ENCODE measurements at places on chromosomes 3 and 15.

DNA sequence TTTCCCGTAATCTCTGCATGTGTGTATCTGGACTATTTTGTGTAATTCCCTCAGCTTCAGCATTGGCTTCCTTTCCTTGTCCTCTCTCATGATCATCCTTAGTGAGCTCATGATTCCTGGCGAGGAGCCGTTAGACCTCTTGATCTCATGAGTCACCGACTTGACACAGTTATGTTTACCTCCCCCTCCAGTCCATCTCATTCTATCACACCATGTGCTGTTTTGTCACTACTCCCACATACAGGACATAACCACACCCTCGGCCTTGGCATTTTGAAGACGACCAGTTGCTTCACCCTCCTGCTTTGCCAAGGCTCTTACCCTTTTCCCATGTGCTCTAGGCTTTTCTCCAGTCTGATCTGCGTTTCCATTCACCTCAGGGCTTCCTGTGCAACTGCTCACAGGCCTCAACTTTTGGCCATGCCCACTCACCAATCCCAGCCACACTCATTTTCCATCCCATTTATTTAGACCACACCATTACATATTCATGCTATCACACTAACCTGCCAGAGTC is 41.5 kb downstream of the CP start:
- no peak overlapping the region for H3K27ac ChIP-seq
- H3K4me1 ChIP-seq = peaks cover 5% of the 10 kb centered on the region
- no peaks in the 10 kb centered on the region for H3K27me3 ChIP-seq
- DNase-seq = no peak

GRCh38 chr3:177596248-177596815 is 399.1 kb upstream of the TBL1XR1 start:
- H3K36me3 ChIP-seq = no peaks in the 10 kb centered on the region
- H3K27ac ChIP-seq = no peak overlapping the region
- DNase-seq = no peak
- H3K4me3 ChIP-seq = no peak overlapping the region

DNA sequence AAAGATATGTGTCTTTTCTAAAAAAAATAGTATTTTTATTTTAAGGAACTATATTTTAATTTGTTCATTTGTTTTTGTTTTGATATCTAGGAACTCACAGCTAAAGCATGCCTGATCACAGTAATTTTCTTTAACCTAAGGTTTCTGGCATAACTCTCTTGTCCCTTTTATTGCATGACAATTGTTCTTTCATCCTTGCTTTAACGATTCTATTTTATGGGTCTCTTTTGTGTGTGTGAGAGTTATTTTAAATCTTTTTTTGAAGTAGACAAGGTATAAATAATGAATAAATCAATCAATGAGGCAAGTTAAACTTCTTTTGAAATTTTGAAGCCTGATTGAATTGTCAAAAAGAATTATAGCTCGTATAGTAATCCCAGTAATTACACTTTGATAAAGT is 747.8 kb upstream of the GOLIM4 start:
- H3K4me1 ChIP-seq = peaks cover 2% of the 10 kb centered on the region
- DNase-seq = no peak
- H3K27ac ChIP-seq = no peak overlapping the region
- H3K36me3 ChIP-seq = no peaks in the 10 kb centered on the region
- H3K27me3 ChIP-seq = no peaks in the 10 kb centered on the region

GRCh38 chr3:168312984-168313383 is 217.3 kb upstream of the GOLIM4 start:
- no peaks in the 10 kb centered on the region for H3K27me3 ChIP-seq
- no peak overlapping the region for H3K27ac ChIP-seq
- DNase-seq = no peak
- H3K4me3 ChIP-seq = no peak overlapping the region
- H3K4me1 ChIP-seq = no peaks in the 10 kb centered on the region

DNA sequence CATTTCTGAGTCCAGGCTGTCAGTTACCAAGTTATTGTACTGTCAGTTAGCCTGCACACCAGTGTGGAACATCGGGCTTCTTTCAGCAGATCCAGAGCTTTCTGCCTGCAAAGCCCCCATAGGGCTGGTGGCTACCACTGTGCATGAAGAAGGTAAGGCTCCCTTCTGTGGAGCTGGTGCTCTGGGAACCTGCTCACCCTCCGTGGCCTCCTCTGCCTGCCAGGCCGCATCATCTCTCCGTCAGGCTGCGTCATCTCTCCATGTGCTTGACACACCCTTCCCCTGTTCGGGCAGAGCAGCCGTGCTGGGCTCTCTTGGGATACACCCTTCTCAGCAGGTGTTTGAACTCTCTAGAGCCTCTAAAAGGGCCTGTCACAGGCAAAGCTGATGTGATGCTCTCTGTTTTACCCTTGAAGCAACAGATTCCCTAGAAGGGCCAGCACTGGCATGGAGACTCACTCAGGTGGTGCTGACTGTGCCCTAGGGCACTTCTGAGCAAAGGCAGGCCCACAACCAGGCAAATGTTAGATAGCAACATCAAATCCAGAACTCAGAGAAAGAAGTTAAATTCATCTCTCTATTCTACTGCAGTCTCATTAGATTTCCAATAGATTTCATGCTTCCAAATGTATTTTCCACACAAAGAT is 261.1 kb downstream of the EPHB1 start:
- DNase-seq = no peak
- H3K27ac ChIP-seq = no peak overlapping the region
- no peaks in the 10 kb centered on the region for H3K27me3 ChIP-seq
- no peaks in the 10 kb centered on the region for H3K36me3 ChIP-seq
- H3K4me3 ChIP-seq = no peak overlapping the region

GRCh38 chr3:136835089-136835812 is 16.3 kb downstream of the SLC35G2 start:
- H3K36me3 ChIP-seq = no peaks in the 10 kb centered on the region
- no peak overlapping the region for H3K4me3 ChIP-seq
- H3K27ac ChIP-seq = no peak overlapping the region
- 0 out of 2 replicates have a peak, but pooled peaks cover 5% of the 10 kb centered on the region for H3K4me1 ChIP-seq
- no peak for DNase-seq

DNA sequence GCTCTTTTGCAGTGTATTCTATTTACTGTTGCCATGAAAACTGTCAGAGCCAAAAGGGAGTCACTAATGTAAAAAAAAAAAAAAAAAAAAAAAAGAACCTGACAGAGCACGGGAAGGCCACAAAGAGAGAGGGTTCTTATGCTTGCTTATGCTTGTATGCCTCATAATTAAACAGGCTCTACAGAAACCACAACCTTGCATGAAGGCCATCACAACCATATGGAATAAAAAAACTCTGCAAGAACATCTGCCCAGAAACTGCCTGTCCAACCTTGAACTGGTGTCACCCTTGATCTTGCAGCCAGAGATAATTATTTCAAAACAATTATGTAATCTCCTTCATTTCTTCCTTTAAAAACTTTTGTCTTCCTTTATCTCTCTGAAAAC is 50.1 kb downstream of the CFAP20DC start:
- H3K27me3 ChIP-seq = no peaks in the 10 kb centered on the region
- no peaks in the 10 kb centered on the region for H3K36me3 ChIP-seq
- DNase-seq = no peak
- H3K27ac ChIP-seq = no peak overlapping the region

DNA sequence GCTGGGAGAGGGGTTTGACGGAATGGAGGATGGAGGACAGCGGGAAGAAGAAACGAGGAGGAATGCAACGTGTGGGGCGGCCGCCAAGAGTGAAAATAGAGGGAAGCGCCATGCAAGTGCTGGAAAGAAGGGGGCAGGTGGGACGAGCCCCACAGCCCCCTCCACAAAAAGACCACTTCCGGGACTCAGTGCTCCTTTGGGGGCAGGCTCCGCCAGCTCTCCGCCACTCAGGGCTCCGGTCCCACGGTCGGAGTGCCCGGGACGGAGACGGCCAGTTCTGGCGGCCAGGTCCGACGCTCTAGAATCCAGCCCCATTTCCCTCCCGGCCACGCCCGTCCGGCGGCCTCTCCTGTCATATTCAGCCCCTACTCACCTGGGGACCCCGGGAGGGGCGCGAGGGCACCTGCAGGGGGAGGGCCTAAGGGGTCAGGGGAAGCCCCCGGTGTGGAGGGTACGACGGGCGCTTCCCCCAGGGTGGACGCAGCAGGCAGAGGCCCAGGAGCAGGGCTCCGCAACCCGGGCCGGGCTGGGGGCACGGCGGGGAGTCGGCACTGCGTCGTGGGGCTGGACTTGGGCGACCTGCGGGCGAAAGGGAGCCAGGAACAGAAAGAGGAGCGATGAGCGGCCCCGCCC is 25.5 kb upstream of the CSPG4 start:
- H3K4me1 ChIP-seq = no peaks in the 10 kb centered on the region
- H3K27ac ChIP-seq = no peak overlapping the region
- peak overlapping the region; percentile 73 for H3K4me3 ChIP-seq
- DNase-seq = no peak

GRCh38 chr3:129890125-129890524 is 3.4 kb downstream of the TMCC1 start:
- peak overlapping the region; percentile 97 for H3K4me3 ChIP-seq
- H3K27ac ChIP-seq = peak overlapping the region; percentile 96
- DNase-seq = peak; percentile 89
- H3K4me1 ChIP-seq = peaks cover 34% of the 10 kb centered on the region
- H3K36me3 ChIP-seq = no peaks in the 10 kb centered on the region
- H3K27me3 ChIP-seq = no peaks in the 10 kb centered on the region

DNA sequence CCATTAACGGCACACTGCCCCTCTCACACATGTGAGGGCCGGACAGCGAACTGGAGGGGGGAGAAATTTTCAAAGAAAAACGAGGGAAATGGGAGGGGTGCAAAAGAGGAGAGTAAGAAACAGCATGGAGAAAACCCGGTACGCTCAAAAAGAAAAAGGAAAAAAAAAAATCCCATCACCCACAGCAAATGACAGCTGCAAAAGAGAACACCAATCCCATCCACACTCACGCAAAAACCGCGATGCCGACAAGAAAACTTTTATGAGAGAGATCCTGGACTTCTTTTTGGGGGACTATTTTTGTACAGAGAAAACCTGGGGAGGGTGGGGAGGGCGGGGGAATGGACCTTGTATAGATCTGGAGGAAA is 1.5 kb downstream of the SOX2 start:
- H3K36me3 ChIP-seq = no peaks in the 10 kb centered on the region
- H3K4me3 ChIP-seq = peak overlapping the region; percentile 89
- peak overlapping the region; percentile 64 for H3K27ac ChIP-seq
- no peaks in the 10 kb centered on the region for H3K27me3 ChIP-seq

GRCh38 chr15:39084674-39085530 is 496.0 kb upstream of the THBS1 start:
- H3K4me1 ChIP-seq = no peaks in the 10 kb centered on the region
- no peak for DNase-seq
- H3K36me3 ChIP-seq = no peaks in the 10 kb centered on the region

DNA sequence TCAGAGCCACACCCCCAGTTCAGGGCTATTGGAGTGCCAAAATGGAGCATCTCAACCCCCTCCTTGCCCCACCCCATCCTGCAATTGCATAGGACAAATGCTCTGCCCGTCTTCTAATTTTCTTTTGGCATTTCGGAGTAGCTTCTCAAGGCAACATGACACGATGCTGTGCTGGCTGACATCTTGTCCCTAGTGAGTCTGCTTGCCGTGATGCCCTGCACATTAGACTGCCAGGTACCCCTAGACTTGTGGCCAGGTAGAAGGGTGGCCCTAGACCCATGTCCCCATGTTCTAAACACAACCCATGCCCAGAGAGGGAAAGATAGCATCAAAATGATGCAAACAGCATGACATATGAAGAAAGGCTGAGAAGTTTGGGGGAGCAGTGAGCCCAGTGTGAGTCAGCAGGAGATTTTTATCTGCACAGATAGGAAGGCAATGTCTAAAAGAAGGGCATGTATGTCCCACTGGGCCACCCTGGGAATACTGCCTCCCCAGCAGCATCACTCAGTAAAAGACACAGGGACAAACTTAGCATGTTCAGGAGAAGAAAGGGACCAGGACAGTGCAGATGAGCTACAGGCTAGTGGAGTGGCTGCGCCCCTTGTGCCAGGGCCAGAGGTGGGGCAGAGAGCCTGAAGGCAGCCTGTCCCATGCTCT is 36.8 kb downstream of the CA12 start:
- H3K27me3 ChIP-seq = no peaks in the 10 kb centered on the region
- H3K4me1 ChIP-seq = peaks cover 14% of the 10 kb centered on the region
- H3K36me3 ChIP-seq = no peaks in the 10 kb centered on the region
- H3K4me3 ChIP-seq = no peak overlapping the region
- no peak for DNase-seq

- no peaks in the 10 kb centered on the region for H3K27me3 ChIP-seq
- no peaks in the 10 kb centered on the region for H3K36me3 ChIP-seq
- H3K4me1 ChIP-seq = no peaks in the 10 kb centered on the region
- H3K27ac ChIP-seq = no peak overlapping the region
Measured at GRCh38 chr15:47496343-47497185, 220.7 kb upstream of the SEMA6D start.

GRCh38 chr3:63132461-63133250 is 145.5 kb upstream of the SYNPR start:
- no peaks in the 10 kb centered on the region for H3K4me1 ChIP-seq
- DNase-seq = no peak
- H3K27ac ChIP-seq = no peak overlapping the region
- no peaks in the 10 kb centered on the region for H3K36me3 ChIP-seq
- no peaks in the 10 kb centered on the region for H3K27me3 ChIP-seq

- no peak overlapping the region for H3K27ac ChIP-seq
- no peak overlapping the region for H3K4me3 ChIP-seq
- peak; percentile 65 for DNase-seq
- H3K36me3 ChIP-seq = no peaks in the 10 kb centered on the region
Measured at GRCh38 chr15:82663186-82663600, 16.0 kb upstream of the CPEB1 start.

GRCh38 chr15:65869954-65870871 is 922 bp downstream of the RAB11A start:
- H3K27ac ChIP-seq = peak overlapping the region; percentile 68
- DNase-seq = no peak
- H3K4me3 ChIP-seq = peak overlapping the region; percentile 99
- H3K27me3 ChIP-seq = no peaks in the 10 kb centered on the region
- H3K36me3 ChIP-seq = no peaks in the 10 kb centered on the region

DNA sequence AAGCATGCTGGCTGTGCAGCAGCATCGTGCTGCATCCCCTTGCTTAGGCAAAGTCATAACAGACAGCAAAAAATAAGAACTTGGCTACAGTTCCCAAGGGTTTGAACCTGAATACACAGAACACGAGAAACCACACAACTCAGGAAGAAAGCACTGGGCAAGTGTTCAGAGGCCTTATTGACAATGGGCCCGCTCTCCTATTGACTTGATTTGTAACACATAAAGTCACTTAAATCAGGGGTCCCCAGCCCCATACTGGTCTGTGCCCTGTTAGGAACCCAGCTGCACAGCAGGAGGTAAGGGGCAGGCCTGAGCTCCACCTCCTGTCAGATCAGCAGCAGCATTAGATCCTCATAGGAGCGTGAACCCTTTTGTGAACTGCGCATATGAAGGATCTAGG is 145.1 kb downstream of the LSAMP start:
- no peaks in the 10 kb centered on the region for H3K27me3 ChIP-seq
- H3K36me3 ChIP-seq = no peaks in the 10 kb centered on the region
- H3K4me1 ChIP-seq = no peaks in the 10 kb centered on the region
- no peak overlapping the region for H3K27ac ChIP-seq
- H3K4me3 ChIP-seq = no peak overlapping the region
- no peak for DNase-seq

- DNase-seq = no peak
- no peak overlapping the region for H3K27ac ChIP-seq
- no peaks in the 10 kb centered on the region for H3K36me3 ChIP-seq
- no peaks in the 10 kb centered on the region for H3K27me3 ChIP-seq
- no peak overlapping the region for H3K4me3 ChIP-seq
Measured at GRCh38 chr3:70726096-70726938, 413.9 kb upstream of the MDFIC2 start.

- DNase-seq = no peak
- no peaks in the 10 kb centered on the region for H3K36me3 ChIP-seq
- no peaks in the 10 kb centered on the region for H3K27me3 ChIP-seq
- H3K4me1 ChIP-seq = no peaks in the 10 kb centered on the region
- no peak overlapping the region for H3K4me3 ChIP-seq
- no peak overlapping the region for H3K27ac ChIP-seq
Measured at GRCh38 chr3:196232154-196232881, 16.0 kb downstream of the SLC51A start.
